Stimulated activated CD8-positive, alpha-beta memory T cell treated with anti-CD3 and anti-CD28 coated beads, Interleukin-7, amount 100 ng/mL, for 1 hour (primary cell): ENCODE measurements at places on chromosomes 2 and 18.

DNA sequence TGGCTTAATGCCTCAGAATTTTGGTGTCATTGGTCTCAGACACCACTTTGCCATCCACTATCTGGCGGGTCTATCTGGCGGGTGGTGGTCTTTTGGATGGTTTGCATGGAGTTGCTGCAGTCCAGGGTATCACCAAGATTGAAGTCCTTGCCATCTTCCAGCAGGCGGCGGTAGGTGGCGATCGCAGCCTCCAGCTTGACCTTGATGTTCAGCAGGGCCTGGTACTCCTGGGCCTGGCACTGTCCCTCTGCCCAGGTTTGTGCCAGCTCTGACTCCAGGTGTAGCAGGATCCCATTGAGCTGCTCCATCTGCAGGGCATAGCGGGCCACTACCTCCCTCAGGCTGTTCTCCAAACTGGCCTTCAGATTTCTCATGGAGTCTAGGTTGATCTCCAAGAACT, 188.2 kb downstream of the MEMO1 start:
- DNase-seq = no peak

- no peak for DNase-seq
These were observed 2.0 kb upstream of the GNLY start for GRCh38 chr2:85692039-85692645.

DNA sequence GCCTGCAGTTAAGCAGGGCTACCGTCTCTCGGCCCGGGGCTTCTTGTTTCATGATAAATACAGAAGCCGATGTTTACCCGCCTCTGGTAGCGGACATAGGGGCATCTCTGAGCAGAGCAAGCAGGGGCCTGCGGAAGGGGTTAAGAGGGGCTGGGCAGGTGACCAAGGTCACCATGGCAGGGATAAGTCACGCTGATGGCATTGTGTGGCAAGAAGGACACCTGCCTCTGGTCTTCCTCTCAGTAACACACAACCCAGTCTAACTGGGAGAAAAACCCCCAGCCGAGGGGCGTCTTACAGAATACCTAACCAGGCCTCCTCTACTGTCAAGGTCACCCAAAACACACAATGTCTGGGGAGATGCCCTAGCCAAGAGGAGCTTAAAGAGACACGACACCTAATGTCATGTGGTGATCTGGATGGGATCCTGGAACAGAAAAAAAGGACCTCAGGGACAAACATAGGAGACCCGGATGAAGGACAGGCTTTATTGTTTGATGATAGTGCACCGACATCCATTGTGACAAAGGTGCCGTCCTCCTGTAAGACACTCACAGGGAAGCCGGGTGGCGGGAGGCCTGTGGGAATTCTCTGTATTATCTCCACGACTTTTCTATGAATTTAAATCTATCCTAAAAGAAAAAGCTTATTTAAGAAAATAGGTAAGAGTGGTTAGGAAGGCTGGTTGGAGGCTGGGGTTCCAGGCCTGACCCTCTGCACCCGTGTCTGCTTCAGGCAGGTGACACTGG, 24.8 kb downstream of the SH3BP4 start:
- DNase-seq = no peak

- no peak for DNase-seq
These were observed 132.1 kb downstream of the SH3RF3 start for GRCh38 chr2:109260886-109261700.

GRCh38 chr18:37458697-37459096, 106.9 kb downstream of the CELF4 start:
- DNase-seq = no peak

DNA sequence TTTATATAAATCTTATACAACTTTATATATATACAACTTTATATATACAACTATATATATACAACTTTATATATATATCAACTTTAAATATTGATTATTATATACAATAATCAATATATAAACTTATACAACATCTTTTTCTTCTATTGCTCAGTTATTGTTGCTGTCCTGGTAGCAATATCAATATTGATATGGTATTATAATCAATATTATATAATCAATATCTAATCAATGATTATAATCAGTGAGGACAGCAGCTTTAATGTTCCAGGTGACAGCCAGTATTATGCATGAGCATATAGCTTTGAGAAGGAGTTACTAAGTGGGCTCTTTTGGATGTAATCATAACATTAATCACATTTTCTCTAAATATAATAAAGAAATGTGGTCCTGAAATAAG, 242.3 kb upstream of the SOX11 start:
- DNase-seq = no peak

- DNase-seq = no peak
These were observed 264.4 kb upstream of the REV1 start for GRCh38 chr2:99754210-99754609.

DNA sequence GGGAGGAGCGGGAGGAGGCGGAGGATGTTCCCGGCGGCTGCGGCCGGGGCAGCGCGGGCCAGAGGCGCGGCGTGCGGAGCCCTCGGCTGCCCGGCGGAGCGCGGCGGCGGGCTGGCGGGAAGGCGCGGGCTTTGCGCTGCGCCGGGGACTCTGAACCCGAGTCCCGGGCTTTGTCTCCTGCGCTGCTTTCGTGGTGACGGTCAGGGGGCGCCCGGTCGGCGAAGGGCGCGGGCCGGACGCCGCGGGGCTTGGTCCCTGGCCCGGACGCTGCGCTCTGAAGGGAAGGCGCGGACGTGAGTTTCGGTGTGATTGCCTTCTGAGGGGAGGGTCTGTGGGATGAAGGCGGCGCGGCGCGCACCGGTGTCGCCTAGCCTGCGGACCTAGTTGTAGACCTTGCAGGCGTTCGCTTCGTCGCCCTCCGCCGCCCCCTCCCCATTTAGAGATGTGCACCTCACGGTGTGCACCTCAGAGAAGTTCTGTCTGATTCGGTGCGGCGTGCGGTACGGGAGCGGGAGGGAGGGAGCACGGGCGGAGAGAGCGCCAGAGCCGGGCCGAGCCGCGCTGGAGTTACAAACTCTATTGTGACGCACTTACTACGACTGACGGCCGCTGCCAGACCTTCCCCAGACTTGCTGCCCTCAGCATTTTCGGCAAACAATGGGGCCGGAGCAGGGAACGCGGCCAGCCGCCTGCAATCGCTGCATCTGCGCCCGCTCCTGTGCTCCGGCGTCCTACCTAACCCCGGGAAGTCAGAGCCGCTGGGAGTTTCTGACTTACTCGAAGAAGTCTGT, 2.1 kb downstream of the BCL2L11 start:
- no peak for DNase-seq

GRCh38 chr2:26177122-26177521, 4.2 kb downstream of the GAREM2 start:
- DNase-seq = no peak
